ENCODE measurements at places on chromosomes 1 and 21.

DNA sequence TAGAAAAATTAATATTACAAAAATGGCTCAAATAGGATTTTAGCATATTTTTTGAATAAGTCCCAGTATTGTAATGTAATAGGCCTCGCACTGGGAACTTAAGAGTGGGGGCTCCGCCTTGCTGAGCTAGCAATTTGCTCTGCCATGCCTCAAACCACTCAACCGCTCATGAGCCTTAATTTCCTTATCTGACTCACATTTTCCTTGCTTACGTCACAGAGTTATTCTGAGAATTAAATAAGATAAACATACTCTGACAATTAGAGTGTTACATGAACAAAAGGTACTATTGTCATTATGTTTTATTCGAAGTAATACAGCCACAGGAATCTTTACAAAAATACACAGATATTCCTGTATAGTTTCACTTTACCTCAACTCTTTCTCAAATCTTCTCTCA is 108.1 kb downstream of the SLC44A5 start:
- DNase-seq, result no peak

GRCh38 chr21:26506956-26507355 is 66.1 kb downstream of the CYYR1 start:
- DNase-seq, result no peak

GRCh38 chr1:44684525-44684924 is 10.0 kb downstream of the ARMH1 start:
- DNase-seq, result no peak

- DNase-seq, result no peak
Observed at GRCh38 chr1:159012495-159012894, 2.8 kb downstream of the IFI16 start.

DNA sequence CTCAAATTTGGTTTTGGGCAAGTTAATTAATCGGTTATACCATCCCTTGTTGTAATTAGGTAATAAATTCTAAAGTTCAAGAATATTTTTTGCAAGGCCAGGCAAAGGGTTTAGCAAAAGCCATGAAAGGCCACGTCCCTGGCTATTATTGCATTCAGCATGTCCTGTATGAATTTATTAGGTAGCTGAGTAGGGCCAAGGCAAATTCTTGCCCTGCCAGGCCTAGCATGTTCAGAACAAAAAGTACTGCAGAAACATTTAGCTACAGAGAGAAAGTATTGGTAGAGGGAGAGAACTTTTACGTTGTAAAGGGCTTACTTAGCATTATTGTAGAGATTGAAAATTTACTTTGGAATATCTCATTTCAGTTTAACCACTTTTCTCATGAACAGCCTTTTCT is 94.4 kb downstream of the PATJ start:
- no peak for DNase-seq

GRCh38 chr1:109138358-109138757 is 24.4 kb downstream of the ELAPOR1 start:
- DNase-seq, result no peak

- DNase-seq, result no peak
Observed at GRCh38 chr1:7366955-7367665, 404.0 kb upstream of the VAMP3 start.

DNA sequence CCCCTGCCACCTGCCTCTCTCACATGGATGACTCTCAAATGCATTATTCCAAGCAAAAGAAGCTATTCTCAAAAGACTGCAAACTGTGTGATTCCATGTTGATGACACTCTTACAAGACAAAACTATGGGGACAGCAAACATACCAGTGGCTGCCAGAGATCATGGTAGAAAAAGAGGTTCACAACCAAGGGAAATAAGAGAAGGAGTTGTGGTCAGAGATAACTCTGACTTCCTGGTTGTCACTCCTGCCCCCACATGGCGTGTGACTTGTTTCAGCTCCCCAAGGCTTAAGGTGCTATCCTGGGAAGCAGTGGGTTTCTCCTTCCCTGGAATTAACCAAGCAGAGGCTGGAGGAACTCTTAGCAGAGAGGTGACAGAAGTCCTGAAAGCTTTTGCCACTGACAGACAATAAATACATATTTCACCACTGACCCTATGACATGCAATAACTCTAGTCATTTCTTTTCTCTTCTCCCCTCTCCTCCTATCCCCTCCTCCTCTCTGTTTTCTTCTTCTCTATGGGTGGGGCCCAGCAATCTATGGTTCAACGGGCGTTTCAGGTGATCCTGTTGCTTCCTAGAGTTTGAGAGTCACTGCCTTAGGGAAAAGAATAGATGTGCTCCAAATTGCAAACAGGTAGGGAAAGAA is 185.1 kb downstream of the FCRL5 start:
- DNase-seq, result no peak

DNA sequence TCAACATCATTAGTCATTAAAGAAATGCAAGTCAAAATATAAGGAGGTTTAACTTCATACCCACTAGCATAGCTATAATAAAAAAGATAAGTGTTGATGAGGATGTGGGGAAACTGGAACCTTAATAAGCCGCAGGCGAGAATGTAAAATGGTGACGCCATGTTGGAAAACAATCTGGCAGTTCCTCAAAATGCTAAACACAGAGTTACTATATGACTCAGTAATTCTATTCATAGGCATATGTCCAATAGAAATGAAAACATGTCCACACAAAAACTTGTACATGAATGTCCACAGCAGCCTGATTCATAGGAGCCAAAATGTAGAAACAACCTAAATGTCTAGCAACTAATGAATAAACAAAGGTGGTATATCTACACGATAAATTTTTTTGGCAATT is 23.2 kb downstream of the DDX59 start:
- no peak for DNase-seq

DNA sequence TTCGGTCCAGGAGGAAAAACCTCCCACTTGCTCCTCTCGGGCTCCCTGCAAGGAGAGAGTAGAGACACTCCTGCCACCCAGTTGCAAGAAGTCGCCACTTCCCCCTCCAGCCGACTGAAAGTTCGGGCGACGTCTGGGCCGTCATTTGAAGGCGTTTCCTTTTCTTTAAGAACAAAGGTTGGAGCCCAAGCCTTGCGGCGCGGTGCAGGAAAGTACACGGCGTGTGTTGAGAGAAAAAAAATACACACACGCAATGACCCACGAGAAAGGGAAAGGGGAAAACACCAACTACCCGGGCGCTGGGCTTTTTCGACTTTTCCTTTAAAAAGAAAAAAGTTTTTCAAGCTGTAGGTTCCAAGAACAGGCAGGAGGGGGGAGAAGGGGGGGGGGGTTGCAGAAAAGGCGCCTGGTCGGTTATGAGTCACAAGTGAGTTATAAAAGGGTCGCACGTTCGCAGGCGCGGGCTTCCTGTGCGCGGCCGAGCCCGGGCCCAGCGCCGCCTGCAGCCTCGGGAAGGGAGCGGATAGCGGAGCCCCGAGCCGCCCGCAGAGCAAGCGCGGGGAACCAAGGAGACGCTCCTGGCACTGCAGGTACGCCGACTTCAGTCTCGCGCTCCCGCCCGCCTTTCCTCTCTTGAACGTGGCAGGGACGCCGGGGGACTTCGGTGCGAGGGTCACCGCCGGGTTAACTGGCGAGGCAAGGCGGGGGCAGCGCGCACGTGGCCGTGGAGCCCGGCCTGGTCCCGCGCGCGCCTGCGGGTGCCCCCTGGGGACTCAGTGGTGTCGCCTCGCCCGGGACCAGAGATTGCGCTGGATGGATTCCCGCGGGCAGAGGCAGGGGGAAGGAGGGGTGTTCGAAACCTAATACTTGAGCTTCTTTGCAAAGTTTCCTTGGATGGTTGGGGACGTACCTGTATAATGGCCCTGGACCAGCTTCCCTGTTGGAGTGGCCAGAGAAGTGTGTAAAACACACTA is 45.3 kb downstream of the MRPL39 start:
- DNase-seq, result peak; percentile 66

DNA sequence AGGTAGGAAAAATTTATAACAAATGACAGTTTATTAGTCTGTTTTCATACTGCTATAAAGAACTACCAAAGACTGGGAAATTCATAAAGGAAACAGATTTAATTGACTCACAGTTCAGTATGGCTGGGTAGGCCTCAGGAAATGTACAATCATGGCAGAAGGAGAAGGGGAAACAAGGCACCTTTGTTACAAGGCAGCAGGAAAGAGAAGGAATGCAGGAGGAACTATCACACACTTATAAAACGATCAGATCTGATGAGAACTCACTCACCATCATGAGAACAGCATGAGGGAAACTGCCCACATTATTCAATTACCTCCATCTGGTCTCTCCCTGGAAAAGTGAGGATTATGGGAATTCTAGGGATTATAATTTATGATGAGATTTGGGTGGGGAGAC is 61.3 kb downstream of the ASB17 start:
- no peak for DNase-seq

GRCh38 chr1:173084292-173084691 is 33.6 kb upstream of the TNFSF18 start:
- DNase-seq, result no peak

DNA sequence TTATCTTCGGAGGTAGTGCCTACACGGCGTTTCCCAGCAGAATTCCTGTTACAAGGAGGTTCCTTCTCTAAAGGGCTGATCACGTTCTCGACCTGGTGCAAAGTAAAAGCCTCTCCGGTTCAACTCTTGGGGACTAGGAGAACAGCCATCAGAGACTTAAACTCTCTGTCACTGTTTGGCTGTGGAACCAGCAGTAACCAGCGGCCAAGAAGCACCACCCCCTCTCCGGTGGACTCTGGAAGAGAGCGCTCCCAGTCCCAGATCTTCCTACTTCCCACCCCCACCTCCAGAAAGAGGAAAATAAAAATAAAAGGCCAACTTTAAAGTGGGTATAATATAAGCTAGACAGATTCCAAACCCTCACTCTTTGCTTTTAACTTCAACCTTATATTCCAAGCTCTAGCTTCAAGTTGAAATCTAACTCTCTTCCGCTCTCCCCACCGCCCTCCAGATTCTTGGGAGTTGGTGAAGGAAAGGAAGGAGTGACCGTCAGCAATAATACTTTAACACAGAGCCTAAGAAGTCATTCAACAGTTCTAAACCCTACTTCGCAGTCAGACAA is 2.9 kb downstream of the BRINP3 start:
- no peak for DNase-seq

- DNase-seq, result no peak
Observed at GRCh38 chr1:117582451-117582850, 23.4 kb upstream of the TENT5C start.

GRCh38 chr1:247680171-247680570 is 632 bp upstream of the OR13G1 start:
- DNase-seq, result no peak

GRCh38 chr1:156643778-156644092 is 1.8 kb downstream of the BCAN start:
- no peak for DNase-seq

- no peak for DNase-seq
Observed at GRCh38 chr21:42113926-42114409, 42.9 kb downstream of the UMODL1 start.

- no peak for DNase-seq
Observed at GRCh38 chr1:94819945-94820746, at the start of gene SLC44A3. SLC44A3 (plus strand) TSS chr1:94820357; CDS start chr1:94820452, 95 bp downstream.

GRCh38 chr1:21277180-21277579 is 13.1 kb downstream of the ECE1 start:
- DNase-seq, result no peak

- DNase-seq, result no peak
Observed at GRCh38 chr21:39107739-39108138, 75.5 kb downstream of the PSMG1 start.

GRCh38 chr1:211710566-211711314 is 35.3 kb upstream of the NEK2 start:
- no peak for DNase-seq

DNA sequence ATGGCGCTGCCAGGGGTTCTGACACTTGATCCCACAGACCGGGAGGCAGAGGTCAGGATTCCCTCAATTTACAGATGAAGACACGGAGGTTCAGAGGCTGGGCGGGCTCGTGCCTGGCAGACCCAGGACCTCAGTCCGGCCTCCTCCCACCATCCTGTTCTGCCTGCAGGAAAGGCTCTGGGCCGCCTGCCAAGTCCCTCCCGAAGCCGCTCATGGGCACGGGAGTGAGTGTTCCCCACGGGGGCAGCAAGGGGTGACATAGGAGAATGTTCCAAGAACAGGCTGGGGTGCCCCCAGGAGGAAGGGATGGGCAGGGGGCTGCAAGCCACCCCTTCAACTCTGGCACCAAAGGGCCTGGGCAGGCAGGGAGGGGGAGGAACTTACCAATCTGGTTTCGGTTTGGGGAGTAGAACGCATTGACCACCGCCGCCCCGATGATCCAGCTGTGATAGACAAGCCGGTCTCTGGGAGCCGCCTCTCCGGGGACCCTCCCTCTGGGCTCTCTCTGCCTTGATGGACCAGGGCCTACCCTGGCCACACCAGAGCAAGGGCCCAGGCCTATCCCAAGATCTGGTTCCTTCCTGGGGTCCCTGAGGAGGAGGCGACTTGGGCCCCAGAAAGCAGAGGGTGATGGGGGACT is 7.5 kb downstream of the PRXL2B start:
- no peak for DNase-seq

DNA sequence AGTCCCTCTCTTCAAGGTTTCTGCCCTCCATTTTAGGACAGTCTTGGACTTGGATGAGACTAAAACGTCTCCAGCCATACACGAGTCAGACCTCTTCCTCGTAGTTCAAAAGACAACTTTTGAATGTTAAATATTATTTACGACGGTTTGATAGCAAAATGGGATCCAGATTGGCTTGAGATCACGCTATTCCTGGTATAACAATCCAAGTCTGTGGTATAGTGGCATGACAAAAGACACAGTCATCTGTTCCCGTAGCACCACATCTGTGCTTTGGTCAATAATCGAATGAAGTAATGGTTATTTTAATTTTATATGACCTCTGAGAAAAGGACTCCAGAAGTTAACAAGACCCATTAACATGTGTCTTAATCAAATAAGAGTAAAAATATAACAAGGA is 7.0 kb downstream of the PCP4 start:
- no peak for DNase-seq

DNA sequence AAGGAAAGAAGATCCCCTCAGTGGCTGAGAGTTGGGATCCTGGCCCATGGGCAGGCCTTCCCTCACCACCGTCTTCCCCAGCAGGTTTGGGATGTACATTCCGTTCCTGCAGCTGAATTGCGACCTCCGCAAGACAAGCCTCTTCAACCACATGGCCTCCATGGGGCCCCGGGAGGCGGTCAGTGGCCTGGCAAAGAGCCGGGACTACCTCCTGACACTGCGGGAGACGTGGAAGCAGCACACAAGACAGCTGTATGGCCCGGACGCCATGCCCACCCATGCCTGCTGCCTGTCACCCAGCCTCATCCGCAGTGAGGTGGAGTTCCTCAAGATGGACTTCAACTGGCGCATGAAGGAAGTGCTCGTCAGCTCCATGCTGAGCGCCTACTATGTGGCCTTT is 16.3 kb upstream of the KPNA6 start:
- DNase-seq, result no peak

GRCh38 chr1:240320659-240321058 is 229.0 kb downstream of the FMN2 start:
- DNase-seq, result no peak

- no peak for DNase-seq
Observed at GRCh38 chr1:99500541-99500940, 145.4 kb upstream of the PALMD start.

DNA sequence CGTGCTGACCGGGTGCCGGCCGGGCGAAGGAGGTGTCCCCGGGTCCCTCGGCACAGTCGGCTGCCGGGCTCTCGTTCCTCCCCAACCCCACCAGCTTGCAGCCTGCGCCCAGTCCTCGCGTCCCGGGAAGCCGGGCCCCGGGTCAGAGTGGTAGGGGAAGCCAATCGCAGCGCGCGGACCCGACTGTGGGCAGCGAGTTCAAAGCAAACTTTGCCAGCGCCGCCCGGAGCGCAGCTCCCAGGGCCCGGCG is 328 bp downstream of the MYCL start:
- DNase-seq, result no peak

GRCh38 chr1:162497104-162497722 is 405 bp upstream of the UHMK1 start:
- no peak for DNase-seq
